ENCODE measurements at places on chromosomes 5 and 9. TPM values are rescaled to one million over a fixed set of nuclear protein-coding genes. Genes with fewer than 3 reads are reported as not detected.

The CNTNAP3B gene
- not detected for polyA plus RNA-seq

DNA sequence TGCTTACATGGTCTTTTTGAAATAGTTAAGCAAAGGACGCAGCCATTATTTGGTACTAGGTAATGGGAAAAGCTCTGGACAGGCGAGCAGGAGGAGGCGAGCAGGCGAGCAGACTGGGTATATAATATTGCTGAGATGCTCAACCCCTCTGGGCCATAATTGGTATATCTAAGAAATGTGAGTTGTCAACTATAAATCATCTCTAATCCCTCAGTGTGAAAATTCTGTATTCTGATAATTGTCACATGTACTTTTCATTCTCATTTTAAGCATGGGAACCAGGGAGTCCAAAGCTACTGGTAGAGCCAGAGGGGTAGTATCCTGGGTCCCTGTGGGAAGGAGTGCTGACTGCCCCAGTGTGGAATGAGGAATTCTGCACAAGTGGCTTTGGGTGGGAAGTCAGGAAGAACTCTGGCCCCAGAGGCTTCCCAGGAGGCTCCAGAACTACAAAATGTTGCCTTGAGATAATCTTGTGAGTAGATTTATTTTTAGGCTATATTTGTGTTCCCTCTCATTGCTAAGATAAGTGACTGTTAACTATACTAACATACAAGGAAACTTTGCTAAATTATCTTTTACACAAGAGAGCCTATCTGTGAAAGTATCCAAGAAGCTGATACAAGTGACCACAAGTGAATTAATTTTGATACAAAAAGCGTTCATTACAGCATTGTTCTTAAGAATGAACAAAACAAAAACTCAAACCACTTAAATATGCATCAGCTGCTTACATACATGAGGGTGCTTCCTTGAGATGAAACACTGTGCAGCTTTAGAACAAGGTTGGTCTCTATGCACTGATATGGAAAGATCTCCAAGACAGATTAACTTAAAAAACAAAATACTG is 70.5 kb upstream of the TNFAIP8 start:
- no peaks in the 10 kb centered on the region for H3K27me3 ChIP-seq
- peaks cover 92% of the 10 kb centered on the region for H3K4me1 ChIP-seq
- H3K4me3 ChIP-seq = no peak overlapping the region
- no peak for DNase-seq

The HACD4 gene
- 1.2 TPM for polyA plus RNA-seq

The FAT2 gene
- not detected for polyA plus RNA-seq

GRCh38 chr9:82764061-82764668 is 298.8 kb downstream of the RASEF start:
- H3K27me3 ChIP-seq = peaks cover under 1% of the 10 kb centered on the region
- H3K27ac ChIP-seq = no peak overlapping the region
- no peaks in the 10 kb centered on the region for H3K36me3 ChIP-seq
- no peak for DNase-seq
- no peaks in the 10 kb centered on the region for H3K4me1 ChIP-seq

GRCh38 chr5:66232706-66233445 is 88.8 kb downstream of the SREK1 start:
- no peak overlapping the region for H3K4me3 ChIP-seq
- no peak for DNase-seq
- H3K36me3 ChIP-seq = no peaks in the 10 kb centered on the region
- H3K27me3 ChIP-seq = no peaks in the 10 kb centered on the region
- no peak overlapping the region for H3K27ac ChIP-seq

DNA sequence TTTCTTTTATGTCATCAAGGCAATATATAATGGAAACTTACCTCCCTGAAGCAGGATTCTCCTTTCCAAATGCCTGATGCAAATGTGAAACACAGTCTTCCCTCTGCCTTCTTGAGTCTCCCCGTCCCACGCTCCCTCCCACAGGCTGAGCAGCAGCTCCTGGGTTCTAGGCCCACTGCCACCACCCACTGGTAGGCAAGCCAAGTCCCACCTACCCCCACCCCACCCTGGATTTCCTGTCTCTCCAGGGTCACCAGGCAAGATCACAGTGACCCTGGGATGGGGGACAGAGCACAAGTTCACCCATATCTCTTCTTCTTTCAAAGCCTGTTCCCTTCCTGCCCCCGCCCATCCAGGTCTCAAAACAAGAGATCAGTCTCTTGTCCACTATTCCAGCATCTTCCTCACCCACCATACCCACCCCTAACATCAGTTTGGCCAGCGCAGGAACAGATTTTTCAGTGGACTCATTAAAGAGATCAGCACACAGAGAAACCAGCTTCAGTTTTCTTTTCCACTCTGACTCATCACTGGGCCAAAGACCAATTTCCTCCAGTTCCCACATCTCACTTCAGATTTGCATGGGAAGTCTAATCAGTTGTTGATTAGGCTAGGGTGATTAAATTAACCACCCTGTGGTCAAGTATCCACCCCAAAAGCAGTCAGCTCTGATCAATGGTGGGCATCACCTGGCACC is 151.5 kb downstream of the ACTL7B start:
- peaks cover 4% of the 10 kb centered on the region for H3K4me1 ChIP-seq
- no peak overlapping the region for H3K4me3 ChIP-seq
- no peak for DNase-seq
- H3K27me3 ChIP-seq = no peaks in the 10 kb centered on the region
- no peak overlapping the region for H3K27ac ChIP-seq

DNA sequence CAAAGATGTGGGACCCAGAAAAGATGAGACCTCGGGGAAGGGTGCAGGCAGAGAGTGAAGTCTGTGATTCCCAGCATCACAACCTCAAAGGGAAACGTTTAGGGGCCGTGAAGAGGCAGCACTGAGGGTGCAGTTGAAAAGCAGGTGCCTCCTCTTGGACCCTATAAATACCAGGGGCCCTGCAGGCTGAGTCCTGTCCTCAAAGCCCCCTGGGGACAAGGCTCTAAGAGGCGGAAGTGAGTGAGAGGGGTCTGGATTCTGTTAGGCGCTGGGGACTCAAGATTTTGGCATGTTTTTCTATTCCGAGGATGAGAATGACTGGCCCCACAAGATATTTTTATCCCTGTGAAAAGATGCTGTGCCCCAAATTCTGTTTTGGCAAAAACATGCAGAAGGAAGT is 107.8 kb downstream of the THBS4 start:
- peaks cover 9% of the 10 kb centered on the region for H3K36me3 ChIP-seq
- H3K4me3 ChIP-seq = no peak overlapping the region
- DNase-seq = no peak
- peak overlapping the region; percentile 84 for H3K27ac ChIP-seq
- peaks cover 32% of the 10 kb centered on the region for H3K4me1 ChIP-seq

The NPR2 gene
- 0.70 TPM for polyA plus RNA-seq

GRCh38 chr5:32790411-32790951 is 79.4 kb downstream of the NPR3 start:
- H3K27ac ChIP-seq = no peak overlapping the region
- H3K27me3 ChIP-seq = peaks cover 17% of the 10 kb centered on the region
- no peak for DNase-seq
- H3K4me3 ChIP-seq = no peak overlapping the region
- no peaks in the 10 kb centered on the region for H3K4me1 ChIP-seq
- H3K36me3 ChIP-seq = no peaks in the 10 kb centered on the region

The NOTCH1 gene
- polyA plus RNA-seq = 8.0 TPM

Measured in naive B cell (primary cell).